Activated CD4-positive, alpha-beta T cell treated with anti-CD3 and anti-CD28 coated beads for 24 hours (primary cell): ENCODE measurements at places on chromosomes 2 and 18.

GRCh38 chr2:160417745-160418397 lies 75.7 kb downstream of the RBMS1 start:
- no peak for DNase-seq

GRCh38 chr2:209578394-209579001 lies 154.7 kb downstream of the MAP2 start:
- no peak for DNase-seq

- DNase-seq: no peak
These were observed 1994.5 kb upstream of the PIK3C3 start for GRCh38 chr18:39960550-39960949.

- peak; percentile 4 for DNase-seq
These were observed 73.5 kb upstream of the NEDD4L start for GRCh38 chr18:57970356-57971095.

DNA sequence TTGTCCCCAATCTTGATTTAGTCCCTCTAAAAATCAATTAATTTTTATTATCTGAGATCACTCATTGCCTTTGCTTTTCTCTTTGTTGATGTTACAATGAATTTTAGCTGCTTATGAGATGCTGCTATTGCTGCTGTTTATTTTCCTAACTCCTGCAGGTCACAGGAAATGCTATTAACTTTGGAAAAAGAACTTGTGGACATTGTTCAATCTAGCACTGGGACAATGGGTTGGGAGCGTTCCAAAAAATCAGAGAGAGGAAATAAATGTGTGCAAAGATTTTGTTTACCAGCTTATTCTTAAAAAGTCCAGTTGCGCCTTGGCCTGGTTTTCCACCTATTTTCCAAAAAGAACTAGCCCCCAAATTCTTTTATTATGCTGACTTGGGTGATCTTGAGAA lies 268.3 kb downstream of the PTH2R start:
- DNase-seq: no peak

DNA sequence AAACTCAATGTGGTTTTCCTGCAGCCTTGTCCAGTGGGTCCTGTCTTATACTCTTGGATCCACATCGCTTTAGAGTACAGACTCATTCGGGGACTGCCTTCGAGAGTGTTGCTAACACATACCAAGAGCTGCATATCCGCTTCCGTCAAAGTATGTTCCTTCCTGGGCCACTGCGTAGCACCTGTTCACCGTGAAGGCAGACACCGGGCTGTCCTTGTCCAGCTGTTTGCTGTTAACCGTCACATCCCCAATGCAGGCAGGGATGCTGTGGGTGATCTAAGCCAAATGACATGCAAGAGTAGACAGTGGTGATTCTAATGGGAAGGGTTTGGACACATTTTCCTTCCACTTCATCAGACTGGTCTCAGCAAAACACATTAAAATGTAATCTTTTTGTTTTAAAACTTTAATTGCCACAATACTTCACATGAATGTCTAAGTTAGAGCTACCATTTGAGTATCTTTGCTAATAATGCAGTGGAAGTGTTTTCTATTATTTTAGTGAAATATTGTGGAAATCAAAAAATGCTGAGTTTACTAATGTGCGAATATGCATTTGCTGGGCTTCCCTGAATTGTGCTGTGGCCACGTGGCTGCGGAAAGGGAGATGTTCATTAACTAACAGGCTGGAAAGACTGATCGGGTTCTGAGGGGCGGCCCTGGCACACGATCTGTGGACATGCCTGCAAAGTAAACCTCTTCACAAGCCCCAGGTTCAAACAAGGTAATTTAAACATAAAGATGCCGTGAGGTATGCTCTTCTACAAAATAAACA lies 169.1 kb downstream of the LAMA1 start:
- no peak for DNase-seq

- DNase-seq: no peak
These were observed 774.9 kb downstream of the RNF144A start for GRCh38 chr2:7691961-7692656.

GRCh38 chr18:2070631-2071030 lies 500.7 kb downstream of the METTL4 start:
- no peak for DNase-seq

DNA sequence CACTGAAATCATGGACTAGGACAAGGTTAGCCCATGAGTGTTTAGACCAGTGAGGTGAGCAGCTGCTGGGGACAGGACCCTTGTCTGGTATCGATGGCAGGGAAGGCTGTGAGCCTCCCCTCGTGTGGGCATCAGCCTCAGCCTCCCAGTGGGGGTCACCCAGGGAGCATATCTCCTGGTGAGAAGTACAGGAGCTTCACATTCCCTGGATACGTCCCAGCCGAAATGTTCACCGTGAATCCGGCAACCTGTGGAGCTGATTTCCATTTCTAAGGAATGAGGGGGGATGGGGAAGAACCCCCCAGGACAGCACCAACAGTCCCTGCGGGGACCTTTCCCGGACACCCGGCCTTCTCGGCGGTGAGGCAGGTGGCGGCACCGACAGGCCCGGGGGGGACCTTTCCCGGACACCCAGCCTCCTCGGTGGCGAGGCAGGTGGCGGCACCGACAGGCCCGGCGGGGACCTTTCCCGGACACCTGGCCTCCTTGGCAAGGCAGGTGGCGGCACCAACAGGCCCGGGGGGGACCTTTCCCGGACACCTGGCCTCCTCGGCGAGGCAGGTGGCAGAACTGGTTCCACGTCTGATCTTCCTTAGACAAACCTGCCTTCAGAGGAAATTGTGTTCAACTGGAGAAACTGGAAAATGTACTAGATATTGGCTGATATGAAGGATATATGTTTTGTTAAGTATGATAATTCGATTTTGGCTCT lies 21.2 kb downstream of the RTP5 start:
- DNase-seq: no peak

GRCh38 chr2:189763908-189764661 lies 1.5 kb upstream of the OSGEPL1 start:
- no peak for DNase-seq

GRCh38 chr2:27038012-27038411 lies 5.2 kb downstream of the TMEM214 start:
- no peak for DNase-seq

DNA sequence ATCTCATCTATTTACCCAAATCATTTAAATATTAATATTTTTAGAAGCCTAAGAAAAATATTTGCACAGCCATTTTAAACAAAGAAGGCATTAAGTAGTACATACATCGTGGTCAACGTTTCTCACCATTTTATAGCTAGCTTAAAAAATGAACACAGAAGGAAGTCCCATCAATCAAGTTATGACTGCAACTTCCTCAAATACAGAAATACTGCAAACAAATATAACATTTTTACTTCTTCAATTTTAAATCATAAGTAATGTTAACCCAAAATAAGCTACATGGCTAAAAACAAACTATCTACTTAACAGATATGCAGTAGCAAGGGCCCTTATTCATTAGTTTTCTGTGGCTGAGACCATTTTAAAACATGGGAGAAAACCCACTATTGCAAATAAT lies 30.6 kb downstream of the ITSN2 start:
- no peak for DNase-seq

- no peak for DNase-seq
These were observed 118.4 kb downstream of the SH3BP4 start for GRCh38 chr2:235070063-235070706.

- no peak for DNase-seq
These were observed 55.4 kb upstream of the CD28 start for GRCh38 chr2:203650860-203651613.

GRCh38 chr2:131039908-131040660 lies 53.2 kb downstream of the FAM168B start:
- no peak for DNase-seq

GRCh38 chr18:35197296-35197695 lies 43.5 kb upstream of the ZNF397 start:
- DNase-seq: no peak

DNA sequence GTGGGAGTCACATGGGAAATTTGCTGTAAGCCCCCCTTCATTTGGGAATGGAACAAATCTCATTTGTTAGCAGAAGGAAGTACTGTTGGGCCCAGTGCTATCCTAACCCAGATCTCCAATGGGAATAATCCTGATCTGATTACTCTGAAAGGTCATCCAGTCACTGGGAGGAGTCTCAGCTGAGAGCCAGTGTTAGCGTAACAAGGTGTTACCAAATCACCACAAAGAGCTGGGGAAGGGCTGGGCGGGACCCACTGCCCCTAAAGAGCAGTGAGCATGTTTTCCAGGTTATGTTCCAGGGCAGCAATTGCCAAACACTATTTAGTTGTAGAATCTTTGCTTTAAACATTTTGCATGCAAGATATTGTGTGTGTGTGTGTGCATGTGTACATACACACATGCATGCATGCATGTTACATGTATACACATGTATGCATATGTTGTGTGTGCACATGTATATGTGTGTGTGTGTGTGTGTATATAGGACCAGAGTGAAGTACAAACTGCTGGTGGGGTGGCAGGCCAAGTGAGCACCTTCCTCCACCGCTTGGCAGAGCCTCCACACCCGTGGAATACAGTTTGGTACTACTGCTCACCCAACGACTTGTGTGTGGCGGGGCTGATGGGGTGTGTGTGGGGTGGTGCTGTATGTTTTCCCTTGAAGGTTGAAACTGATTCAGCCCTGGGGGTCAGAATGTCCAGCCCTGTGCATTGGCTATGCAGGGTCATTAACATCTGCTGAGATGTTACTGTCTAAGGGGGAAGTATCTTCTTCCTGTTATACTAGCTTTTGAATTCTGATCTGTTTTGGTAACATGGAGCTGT lies 15.2 kb downstream of the INPP5D start:
- no peak for DNase-seq

DNA sequence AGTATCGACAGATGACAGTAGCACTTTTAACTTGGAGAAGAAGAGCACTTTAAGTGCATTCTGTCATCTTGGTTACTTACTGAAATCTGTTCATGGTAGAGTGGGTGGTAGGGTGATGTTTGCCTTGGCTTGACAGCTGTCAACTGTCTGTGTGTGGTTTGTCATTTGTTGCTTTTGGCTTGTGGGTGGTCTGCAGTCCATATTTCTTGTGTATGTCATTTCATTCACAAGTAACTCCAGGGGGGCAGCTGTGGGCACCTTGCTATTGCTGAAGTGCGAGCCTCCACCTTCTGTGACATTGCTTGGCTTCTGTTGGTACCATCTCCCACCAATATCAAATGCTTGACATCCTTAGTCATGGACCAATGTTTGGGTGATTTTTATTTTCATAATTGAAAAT lies 311.6 kb upstream of the NRP2 start:
- no peak for DNase-seq

DNA sequence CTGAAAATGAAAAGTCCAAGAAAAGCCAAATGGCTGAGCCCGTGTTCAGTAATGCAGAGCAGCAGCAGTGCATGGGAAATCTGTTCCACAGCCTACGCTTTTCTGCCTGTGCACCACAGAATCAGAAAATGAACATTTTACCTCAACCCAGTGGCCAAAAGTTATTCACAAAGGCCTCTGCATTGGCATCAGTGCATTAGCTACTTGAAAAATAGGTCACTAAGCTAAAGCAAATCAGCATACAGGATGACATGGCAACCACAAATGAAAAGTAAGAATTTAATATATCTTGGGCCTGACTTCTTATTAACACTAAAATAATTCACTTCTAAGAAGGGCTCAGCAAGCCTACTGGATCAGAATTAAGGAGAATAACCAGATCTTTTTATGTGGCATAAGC lies 1145.3 kb upstream of the CHAC2 start:
- DNase-seq: no peak

DNA sequence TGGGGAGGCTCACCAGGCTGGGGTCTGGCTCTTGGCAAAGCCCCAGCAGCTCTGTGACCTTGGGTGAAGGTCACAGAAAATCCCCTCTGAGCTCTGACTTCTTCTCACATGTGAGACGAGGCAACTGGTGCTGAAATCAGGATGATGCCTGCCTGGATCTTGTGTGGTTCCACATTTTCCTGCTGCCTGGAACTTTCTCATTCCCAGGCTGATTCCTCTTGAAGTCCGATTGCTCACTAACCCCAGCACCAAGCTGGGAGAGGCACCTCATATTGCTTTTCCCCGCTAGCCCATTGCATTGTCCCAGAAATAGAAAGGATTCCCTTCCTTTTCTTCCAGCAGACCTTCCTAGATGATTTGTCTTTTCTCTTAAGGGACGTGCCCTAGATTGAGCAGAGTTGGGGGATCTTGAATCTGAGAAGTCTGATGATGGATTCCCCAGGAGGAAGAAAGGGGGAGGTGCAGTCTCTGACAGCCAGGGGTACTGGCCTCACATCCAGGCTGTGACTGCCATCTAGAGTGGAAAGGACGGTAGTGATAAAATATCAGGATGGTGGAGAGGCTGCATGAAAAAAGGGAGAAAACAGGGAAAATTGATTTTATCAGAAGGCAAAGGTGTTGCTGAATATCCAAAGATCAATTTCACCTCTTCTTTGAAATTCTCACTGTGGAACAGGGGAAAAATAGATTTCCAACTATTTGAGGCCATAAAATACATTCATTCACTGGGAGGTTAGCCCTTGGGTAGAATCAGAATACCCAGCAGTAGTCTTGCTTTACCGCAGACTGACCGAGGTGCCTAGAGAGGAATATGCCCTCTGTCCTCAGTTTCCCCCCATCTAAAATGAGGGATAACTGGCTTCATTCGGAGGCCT lies 96.3 kb downstream of the FAM210A start:
- DNase-seq: no peak

DNA sequence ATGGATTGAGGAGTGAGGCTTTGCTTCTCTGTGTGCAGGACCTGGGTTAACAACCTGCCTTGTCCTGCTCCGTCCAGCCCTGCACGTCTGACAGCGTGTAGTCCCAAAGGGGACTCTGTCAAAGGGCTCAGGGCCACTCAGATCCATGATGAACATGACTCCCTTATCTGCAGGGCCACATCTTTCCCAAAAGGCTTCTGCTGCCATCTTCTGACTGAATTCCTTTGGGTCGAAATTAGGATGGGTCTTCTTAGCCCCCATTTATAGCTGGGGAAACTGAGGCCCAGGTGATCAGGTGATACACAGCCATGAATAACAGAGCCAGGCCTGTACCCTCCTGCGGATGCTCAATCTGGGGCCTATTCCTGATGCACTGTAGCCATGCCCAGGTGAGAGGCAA lies 109.2 kb downstream of the CELF4 start:
- DNase-seq: no peak

DNA sequence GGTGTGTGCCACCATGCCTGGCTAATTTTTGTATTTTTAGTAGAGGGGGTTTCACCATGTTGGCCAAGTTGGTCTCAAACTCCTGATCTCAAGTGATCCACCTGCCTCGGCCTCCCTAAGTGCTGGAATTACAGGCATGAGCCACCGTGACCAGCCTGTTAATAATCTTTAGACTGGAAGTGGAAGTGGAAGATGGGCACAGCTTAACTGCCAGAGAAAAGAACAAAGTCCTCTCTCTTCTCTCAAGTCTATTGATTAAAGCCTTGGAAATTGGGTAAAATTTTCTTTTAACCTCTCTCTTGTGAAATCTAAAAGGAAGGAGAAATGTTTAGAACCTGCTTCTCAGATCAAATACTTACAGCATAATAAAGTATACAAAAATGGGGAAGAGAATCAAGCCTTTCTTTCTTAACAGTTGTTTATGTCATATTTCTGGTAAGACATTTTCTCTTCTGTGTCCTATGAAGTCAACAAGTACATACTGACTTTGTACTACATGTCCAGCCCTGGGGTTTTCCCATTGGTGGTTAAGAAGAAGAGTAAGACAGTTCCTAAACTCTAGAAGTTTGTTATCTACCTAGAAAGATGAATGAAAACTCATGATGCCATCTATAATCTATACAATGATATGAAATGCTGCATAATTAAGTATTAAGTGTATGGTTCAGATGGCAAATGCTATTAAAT lies 4.6 kb downstream of the TMEM169 start:
- DNase-seq: no peak
